ENCODE measurements at places on chromosomes 5 and 9. TPM values are rescaled to one million over a fixed set of nuclear protein-coding genes. Genes with fewer than 3 reads are reported as not detected.

GRCh38 chr5:102107865-102108264 lies 188.2 kb downstream of the SLCO4C1 start:
- no peak for DNase-seq
- no peaks in the 10 kb centered on the region for H3K4me1 ChIP-seq
- H3K27ac ChIP-seq: no peak overlapping the region
- no peaks in the 10 kb centered on the region for H3K36me3 ChIP-seq

DNA sequence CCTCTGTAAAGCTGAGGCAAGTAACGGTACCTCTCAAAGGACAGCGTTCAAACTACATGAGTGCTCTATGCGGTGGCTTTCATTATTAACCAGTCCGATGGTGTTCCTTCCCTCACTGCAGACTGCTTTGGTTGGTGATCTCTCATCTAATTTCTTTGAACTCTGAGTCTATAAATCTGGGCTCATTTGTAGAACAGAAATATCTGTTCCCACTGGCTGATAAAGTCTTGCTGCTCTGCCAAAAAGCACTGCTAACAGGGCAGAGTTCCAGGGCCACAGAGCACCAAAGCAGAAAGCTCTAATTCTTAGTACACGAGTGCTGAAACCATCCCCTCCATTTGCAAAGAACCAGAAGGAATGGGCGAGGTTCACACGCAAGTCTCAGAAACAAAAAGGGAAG lies 81.9 kb downstream of the MED27 start:
- no peak overlapping the region for H3K27ac ChIP-seq
- H3K36me3 ChIP-seq: no peaks in the 10 kb centered on the region
- H3K4me1 ChIP-seq: peaks cover 10% of the 10 kb centered on the region
- no peak for DNase-seq
- no peak overlapping the region for H3K4me3 ChIP-seq

GRCh38 chr5:29296548-29296947 lies 1896.9 kb upstream of the CDH6 start:
- no peaks in the 10 kb centered on the region for H3K27me3 ChIP-seq
- no peak for DNase-seq
- no peaks in the 10 kb centered on the region for H3K4me1 ChIP-seq
- H3K36me3 ChIP-seq: no peaks in the 10 kb centered on the region
- no peak overlapping the region for H3K27ac ChIP-seq
- H3K4me3 ChIP-seq: no peak overlapping the region

ANGPTL2 gene
- 9.0 TPM for total RNA-seq

GRCh38 chr9:31030741-31031202 lies 1353.7 kb upstream of the ACO1 start:
- H3K36me3 ChIP-seq: no peaks in the 10 kb centered on the region
- DNase-seq: peak; percentile 23
- H3K4me1 ChIP-seq: no peaks in the 10 kb centered on the region
- H3K27me3 ChIP-seq: no peaks in the 10 kb centered on the region
- H3K4me3 ChIP-seq: no peak overlapping the region
- no peak overlapping the region for H3K27ac ChIP-seq

DNA sequence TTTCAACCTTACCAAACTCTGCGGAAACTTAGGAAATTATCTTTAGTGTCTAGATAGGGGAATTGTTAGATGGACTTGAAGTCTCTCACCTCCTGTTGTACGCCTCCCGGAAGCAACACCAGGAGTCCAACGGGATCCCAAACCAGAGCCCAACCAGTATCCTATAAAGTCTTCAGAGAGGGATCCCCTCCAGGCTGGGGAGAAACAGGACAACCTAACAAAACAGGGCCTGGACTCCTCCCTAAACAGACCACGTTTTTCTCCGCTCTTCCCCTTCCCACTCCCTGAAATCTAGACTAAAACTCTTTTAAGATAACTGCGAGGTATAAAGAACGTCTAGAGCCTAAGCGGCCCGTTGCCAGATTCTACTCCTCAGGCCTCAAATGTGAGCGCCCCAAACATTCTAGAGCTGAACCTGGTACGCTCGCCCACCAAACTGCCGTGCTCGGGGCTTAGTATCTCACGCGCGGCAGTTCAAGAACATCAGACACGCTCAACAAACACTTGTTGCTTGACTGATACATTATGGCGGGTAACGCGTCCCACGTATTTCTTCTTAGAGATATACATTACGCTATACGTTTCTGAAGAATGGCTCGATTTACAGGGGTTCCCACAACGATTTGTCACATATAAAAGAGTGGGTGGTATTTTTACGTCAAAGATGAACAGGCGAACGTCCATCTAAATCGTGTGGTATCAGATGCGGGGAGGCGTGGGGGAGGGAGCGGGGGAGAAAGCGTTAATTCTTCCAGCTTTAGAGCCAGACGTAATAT lies 663 bp upstream of the SMIM27 start:
- DNase-seq: peak; percentile 66
- H3K4me3 ChIP-seq: peak overlapping the region; percentile 88
- H3K27ac ChIP-seq: peak overlapping the region; percentile 98
- no peaks in the 10 kb centered on the region for H3K27me3 ChIP-seq

TMEM203 gene
- 44.3 TPM for total RNA-seq

DNA sequence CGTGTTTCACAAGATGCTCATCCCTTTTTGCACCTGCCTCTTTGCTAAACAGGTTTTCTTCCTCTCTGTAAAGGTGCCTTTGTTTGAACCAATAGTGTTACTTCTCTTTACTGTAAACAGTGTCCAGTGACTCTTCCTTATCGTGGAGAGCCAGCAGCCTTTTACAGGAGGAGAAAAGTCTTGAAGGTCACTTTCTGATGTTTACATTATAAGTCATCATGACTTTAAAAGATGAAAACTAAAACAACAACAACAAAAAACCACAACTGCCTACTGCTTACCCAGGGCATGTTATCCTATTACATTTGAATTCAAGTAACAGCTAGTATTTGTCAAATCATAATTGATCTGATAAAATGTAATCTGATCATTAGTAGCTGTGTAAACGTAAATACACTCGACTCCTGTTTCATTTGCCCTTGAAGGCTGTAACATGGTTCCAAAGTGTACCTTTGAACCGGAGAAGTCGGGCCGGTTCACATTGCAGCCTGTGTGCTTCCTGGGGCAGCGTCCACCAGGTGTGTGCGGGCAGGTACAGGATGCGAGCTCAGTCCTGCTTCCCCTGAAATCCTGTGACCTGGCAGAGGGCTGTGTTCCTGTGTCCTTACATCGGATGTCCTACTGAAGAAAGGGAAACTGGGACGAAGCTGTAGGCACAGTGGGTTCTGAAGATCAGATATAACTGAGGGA lies 118.1 kb downstream of the C9orf152 start:
- no peaks in the 10 kb centered on the region for H3K36me3 ChIP-seq
- no peak for DNase-seq
- H3K4me3 ChIP-seq: no peak overlapping the region
- H3K27me3 ChIP-seq: no peaks in the 10 kb centered on the region
- 0 out of 2 replicates have a peak, but pooled peaks cover 5% of the 10 kb centered on the region for H3K4me1 ChIP-seq

- no peaks in the 10 kb centered on the region for H3K27me3 ChIP-seq
- DNase-seq: no peak
- H3K27ac ChIP-seq: no peak overlapping the region
- no peaks in the 10 kb centered on the region for H3K4me1 ChIP-seq
- H3K4me3 ChIP-seq: no peak overlapping the region
- no peaks in the 10 kb centered on the region for H3K36me3 ChIP-seq
Observed at GRCh38 chr5:51685419-51685818, 302.2 kb downstream of the ISL1 start.

CYLC2 gene
- total RNA-seq: not detected

GRCh38 chr9:136148766-136149165 lies 30.1 kb upstream of the TMEM250 start:
- H3K36me3 ChIP-seq: no peaks in the 10 kb centered on the region
- no peaks in the 10 kb centered on the region for H3K4me1 ChIP-seq
- no peak overlapping the region for H3K4me3 ChIP-seq

DNA sequence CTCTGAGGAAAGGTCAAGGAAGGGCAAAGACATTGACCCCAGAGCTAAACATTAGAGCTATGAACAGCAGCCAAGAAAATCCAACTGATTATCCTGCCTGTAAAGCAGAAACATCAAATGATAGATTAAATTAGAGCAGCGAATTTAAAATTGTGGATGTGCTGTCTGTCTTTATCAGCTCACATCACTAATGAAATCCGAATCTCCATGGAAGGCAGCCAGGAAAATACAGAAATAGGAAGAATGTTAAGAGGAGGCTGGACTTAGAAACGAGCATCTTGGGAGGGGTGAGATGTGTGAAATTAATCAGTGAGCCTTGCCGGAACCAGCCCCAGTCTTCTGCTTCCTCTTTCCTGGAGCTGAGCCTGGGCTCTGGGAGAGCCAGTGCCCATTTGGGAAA lies 191.0 kb downstream of the PJA2 start:
- H3K4me1 ChIP-seq: no peaks in the 10 kb centered on the region
- no peak overlapping the region for H3K27ac ChIP-seq
- no peaks in the 10 kb centered on the region for H3K27me3 ChIP-seq
- DNase-seq: no peak
- no peaks in the 10 kb centered on the region for H3K36me3 ChIP-seq

PCDHGA10 gene
- total RNA-seq: 11.1 TPM

TEX48 gene
- total RNA-seq: not detected

DNA sequence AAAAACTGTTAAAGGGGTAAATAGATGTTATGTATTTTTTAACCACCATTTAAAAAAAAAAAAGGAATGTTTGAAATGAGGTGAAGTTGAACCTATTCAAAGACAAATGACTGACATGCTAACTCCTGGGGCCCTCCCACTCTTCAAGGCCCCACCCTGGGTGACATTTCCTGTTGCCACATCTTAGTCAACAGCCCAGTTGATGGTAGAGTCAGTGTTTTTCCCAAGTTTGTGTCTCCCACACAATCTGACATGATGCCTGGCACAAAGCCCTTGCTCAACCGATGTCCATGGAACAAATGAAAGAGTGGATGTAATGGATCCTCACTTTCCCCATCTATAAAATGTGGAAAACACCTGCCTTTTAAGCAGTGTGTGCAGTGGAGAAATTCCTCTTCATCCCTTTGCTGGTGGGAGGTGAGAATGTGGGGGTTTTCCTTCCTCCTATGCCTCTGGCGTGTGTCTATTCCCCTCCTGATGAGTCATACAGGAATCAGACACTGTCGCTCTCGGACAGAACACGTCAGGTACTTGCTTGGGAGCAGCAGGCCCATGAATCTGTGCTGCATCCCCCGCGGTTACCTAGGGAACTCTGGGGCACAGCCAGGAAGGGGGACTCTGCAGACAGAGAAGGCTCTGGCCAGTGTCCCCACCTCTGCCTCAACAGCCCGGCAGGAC lies 13.7 kb upstream of the ADRA1B start:
- peaks cover 57% of the 10 kb centered on the region for H3K4me1 ChIP-seq
- no peaks in the 10 kb centered on the region for H3K36me3 ChIP-seq
- DNase-seq: peak; percentile 48
- no peak overlapping the region for H3K4me3 ChIP-seq
- no peaks in the 10 kb centered on the region for H3K27me3 ChIP-seq

- no peaks in the 10 kb centered on the region for H3K36me3 ChIP-seq
- peak; percentile 84 for DNase-seq
- no peak overlapping the region for H3K4me3 ChIP-seq
- peaks cover 53% of the 10 kb centered on the region for H3K4me1 ChIP-seq
Observed at GRCh38 chr9:22216730-22217172, 207.6 kb upstream of the CDKN2B start.

DNA sequence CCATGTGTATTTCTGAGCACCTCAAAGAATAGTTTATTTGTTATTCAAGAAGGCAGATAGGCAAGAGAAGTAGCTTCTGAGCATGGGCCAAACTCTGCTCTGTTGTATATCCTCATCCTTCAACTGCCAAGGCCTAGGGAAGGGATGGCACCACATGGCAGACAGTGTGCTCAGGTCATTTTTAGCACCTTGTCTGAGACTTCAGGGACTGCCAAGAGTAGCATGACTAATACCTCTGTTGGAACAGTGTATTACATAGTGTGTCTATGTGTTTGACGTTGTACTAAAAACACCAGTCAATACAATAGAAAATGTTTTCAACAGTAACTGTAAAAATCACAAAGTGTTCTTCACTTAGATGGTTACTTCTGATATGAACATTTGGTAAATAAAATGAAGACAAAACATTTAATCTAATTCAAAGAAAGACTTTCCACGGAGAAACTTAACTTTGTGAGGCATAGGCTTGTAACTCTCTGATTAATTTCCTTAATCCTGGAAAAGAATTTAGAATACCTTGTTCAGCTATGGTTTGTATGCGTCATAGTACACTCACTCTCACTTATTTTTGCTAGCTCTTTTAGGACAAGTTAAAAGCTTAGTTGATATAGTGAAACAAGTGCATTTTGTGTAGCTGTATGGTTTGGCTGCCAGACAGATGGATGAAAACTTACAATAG lies 318.4 kb upstream of the RIOK2 start:
- DNase-seq: no peak
- H3K36me3 ChIP-seq: no peaks in the 10 kb centered on the region
- no peaks in the 10 kb centered on the region for H3K27me3 ChIP-seq
- H3K4me3 ChIP-seq: no peak overlapping the region
- H3K4me1 ChIP-seq: no peaks in the 10 kb centered on the region
- no peak overlapping the region for H3K27ac ChIP-seq

DNA sequence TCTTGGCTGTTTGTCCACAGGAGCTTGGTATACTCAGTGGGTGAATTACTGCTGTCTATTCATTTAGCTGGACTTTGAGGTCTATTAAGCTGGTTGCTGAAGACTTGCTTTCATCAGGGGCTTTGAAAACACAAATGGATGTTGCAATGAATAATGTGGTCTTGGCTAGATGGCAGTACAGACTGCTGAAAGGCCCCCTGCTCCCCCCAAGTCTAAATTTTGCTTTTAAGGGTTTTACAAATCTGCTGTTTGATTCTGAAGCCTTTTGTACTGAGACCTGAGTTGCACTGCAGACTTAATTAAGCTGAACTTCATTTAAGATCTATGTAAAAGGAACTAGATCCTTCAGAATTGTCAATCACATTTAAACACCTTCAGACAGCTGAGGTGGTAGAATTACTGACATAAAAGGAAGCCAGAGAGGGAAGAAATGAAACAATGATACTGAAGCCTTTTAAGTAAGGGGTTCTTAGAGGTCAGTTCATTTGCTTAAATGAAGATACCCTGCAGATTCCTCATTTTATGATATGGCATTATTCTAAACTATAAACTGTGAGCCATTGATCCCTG lies 37.3 kb downstream of the KCTD16 start:
- no peak for DNase-seq
- H3K27me3 ChIP-seq: peaks cover 21% of the 10 kb centered on the region
- no peak overlapping the region for H3K27ac ChIP-seq

C6 gene
- total RNA-seq: not detected

RANBP17 gene
- 3.8 TPM for total RNA-seq

GRCh38 chr5:30994176-30994575 lies 199.3 kb upstream of the CDH6 start:
- no peaks in the 10 kb centered on the region for H3K36me3 ChIP-seq
- no peaks in the 10 kb centered on the region for H3K27me3 ChIP-seq
- H3K4me1 ChIP-seq: no peaks in the 10 kb centered on the region
- H3K4me3 ChIP-seq: no peak overlapping the region
- no peak for DNase-seq

SELENOP gene
- 1.5 TPM for total RNA-seq

LHFPL2 gene
- 14.4 TPM for total RNA-seq

Data from GM23248 (cell line).